ENCODE measurements at places on chromosomes 3 and 15. TPM values are rescaled to one million over a fixed set of nuclear protein-coding genes. Genes with fewer than 3 reads are reported as not detected.
A peak's percentile ranks its signal among the peaks of the same experiment; 100 is the strongest.

DNA sequence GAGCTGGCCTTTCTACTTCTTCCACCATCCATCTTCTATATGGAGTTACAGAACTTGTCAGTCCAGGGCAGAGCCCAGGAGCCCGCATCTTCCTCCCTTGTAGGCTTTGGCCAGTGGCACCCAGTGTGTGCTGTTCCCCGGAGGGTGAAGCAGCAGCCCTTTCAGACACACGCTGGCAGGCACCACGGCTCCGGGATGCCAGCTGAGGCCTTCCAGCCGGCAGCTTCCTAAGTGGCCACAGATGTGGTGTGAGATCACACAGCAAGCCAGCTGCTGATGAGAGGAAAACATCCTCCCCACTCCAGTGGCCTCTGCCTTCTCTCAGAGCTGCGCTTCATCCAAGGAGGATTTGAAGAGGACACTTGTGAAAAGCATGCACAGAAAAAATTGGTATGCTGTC lies 24.1 kb downstream of the CRABP1 start:
- H3K36me3 ChIP-seq, result no peaks in the 10 kb centered on the region
- H3K27ac ChIP-seq, result no peak overlapping the region
- DNase-seq, result no peak
- H3K4me3 ChIP-seq, result no peak overlapping the region
- no peaks in the 10 kb centered on the region for H3K4me1 ChIP-seq
- H3K27me3 ChIP-seq, result peaks cover 10% of the 10 kb centered on the region

- no peaks in the 10 kb centered on the region for H3K4me1 ChIP-seq
- H3K4me3 ChIP-seq, result no peak overlapping the region
- DNase-seq, result no peak
- no peaks in the 10 kb centered on the region for H3K27me3 ChIP-seq
- no peak overlapping the region for H3K27ac ChIP-seq
Measured at GRCh38 chr15:52193791-52194190, 2.6 kb upstream of the GNB5 start.

- H3K4me1 ChIP-seq, result peaks cover 9% of the 10 kb centered on the region
- H3K4me3 ChIP-seq, result no peak overlapping the region
- DNase-seq, result no peak
- H3K36me3 ChIP-seq, result no peaks in the 10 kb centered on the region
Measured at GRCh38 chr3:139482206-139482605, 5.9 kb upstream of the RBP2 start.

DNA sequence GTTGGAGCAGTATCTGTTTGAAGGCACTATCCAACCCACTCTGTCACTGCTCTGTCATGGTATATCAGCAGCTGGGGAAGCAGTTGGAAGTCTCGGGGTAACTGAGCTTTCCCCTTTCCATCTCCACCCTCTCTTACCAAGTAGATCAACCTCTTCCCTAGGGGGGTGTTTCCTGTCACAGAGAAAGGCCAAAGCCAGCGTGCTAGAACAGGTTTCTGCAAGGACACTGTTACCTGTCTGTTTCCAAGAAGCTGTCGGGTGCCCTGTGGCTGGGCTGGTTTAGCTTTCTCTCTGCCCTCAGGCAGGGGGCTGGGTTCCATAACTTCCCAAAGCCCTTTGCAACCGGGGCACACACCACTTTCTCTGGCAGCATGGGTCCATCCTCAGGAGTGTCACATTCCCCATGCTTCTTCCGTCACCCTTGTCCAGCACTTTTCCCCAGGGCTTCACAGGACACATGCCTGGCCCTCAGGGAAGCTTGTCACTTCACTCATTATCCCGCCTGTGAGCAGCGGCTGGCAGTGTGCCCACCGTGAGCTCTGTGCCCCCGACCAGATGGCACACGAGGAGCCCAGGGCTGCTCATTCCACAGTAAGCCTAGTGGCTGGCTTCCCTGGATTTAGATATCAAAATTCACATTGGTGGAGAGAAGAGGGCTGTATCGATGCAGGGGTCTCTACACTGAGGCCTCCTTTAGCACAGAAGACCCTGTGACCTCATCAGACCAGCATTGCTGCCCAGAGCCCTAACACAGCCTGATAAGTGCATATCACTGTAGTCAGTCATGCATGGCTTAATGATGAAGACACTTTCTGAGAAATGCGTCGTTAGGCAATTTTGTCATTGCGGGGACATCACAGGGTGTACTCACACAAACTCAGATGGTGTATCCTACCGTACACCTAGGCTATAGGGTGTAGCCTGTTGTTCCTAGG lies 205.8 kb downstream of the SLCO3A1 start:
- H3K36me3 ChIP-seq, result no peaks in the 10 kb centered on the region
- no peaks in the 10 kb centered on the region for H3K4me1 ChIP-seq
- H3K27ac ChIP-seq, result no peak overlapping the region
- H3K4me3 ChIP-seq, result no peak overlapping the region
- no peak for DNase-seq
- H3K27me3 ChIP-seq, result peaks cover 8% of the 10 kb centered on the region

DNA sequence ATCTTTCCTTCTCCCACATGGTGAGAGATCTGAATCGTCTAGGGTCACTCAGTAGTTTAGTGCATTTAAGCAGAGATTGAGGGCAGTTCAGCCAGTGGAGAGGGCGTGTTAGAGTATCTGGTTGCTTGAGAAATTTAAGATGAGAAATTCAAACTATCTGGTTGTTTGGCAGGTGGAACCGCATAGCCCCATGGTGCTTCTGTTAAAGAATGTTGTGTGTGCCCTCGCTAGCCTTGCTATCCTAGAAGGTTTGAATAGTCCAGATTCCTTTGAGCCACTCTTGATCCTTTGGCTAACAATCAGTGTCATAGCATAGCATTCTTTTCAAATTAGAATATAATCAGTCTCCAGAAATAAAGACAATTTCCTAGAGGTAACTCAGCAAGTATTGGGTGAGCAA lies 32.1 kb downstream of the ABHD17C start:
- H3K36me3 ChIP-seq, result no peaks in the 10 kb centered on the region
- H3K27ac ChIP-seq, result no peak overlapping the region
- DNase-seq, result peak; percentile 21
- H3K4me3 ChIP-seq, result no peak overlapping the region

DNA sequence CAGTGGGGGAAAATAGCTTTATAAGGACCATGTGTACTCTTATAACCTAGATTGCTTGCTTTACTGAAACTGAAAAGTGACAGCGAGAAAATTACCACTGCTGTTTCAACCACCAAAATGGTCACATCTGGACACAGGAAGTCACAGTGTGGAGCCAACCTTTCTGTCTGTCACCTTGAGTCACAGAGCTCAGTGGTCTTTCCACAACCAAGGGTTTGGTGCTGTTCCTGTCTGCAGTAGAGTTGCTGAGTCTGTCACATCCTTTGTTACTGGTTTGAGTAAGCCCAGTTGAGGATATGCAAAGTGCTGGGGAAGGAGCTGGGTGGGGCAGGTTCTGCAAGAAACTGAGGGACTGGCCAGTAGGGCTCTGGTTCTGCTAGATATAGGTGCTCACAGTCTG lies 139.1 kb upstream of the EIF1B start:
- no peak for DNase-seq
- no peak overlapping the region for H3K27ac ChIP-seq
- no peaks in the 10 kb centered on the region for H3K27me3 ChIP-seq
- H3K4me3 ChIP-seq, result no peak overlapping the region
- H3K36me3 ChIP-seq, result no peaks in the 10 kb centered on the region

MAN2C1 gene
- 71.0 TPM for total RNA-seq

DNA sequence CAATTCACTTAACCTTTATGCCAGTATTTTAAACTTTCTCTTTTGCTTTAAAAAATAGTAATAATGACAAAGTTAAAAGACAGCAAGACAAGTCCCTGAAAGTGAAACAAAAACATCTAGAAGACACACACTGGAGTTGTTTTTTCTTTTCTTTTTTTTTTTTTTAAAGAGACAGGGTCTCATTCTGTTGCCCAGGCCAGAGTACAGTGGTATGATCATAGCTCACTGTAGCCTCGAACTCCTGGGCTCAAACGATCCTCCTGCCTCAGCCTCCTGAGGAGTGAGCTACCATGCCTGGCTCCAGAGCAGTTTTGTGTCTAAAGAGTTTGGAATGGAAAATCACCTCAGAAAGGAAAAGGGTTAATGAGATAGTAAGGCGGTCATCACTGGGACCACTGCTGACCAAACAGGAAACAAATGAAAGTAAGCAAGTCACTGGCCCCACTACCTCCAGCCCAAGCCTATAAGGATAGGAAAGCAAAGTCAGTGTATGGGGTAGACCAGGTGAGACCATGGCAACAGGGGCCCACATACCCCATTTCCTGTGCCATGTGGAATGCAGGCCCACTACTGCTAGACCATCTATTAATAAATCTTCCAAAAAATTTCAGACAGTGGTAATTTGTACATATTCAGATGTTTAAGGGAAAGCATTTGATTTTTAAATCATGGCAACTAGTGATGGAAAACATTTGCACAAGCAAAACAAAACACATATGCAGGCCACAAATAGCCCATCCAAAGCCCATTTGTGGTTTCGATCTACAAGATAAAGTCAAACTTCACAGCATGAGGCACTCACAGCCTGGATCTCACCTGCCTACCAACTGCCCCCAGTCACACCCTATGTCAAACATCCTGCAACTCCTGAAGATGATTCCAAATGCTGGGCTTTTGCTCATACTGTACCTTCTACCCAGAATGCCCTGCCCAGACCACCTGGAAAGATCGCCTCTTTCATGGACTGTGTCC lies 62.6 kb downstream of the OSBPL10 start:
- H3K4me1 ChIP-seq, result peaks cover 71% of the 10 kb centered on the region
- H3K27me3 ChIP-seq, result no peaks in the 10 kb centered on the region
- H3K4me3 ChIP-seq, result no peak overlapping the region
- no peak for DNase-seq
- H3K27ac ChIP-seq, result peak overlapping the region; percentile 58

- peaks cover 82% of the 10 kb centered on the region for H3K4me1 ChIP-seq
- H3K4me3 ChIP-seq, result no peak overlapping the region
- H3K27me3 ChIP-seq, result no peaks in the 10 kb centered on the region
- H3K36me3 ChIP-seq, result peaks cover 2% of the 10 kb centered on the region
Measured at GRCh38 chr15:63052077-63052841, 9.7 kb downstream of the TPM1 start.

- peaks cover 72% of the 10 kb centered on the region for H3K4me1 ChIP-seq
- H3K36me3 ChIP-seq, result no peaks in the 10 kb centered on the region
- no peak overlapping the region for H3K4me3 ChIP-seq
- DNase-seq, result peak; percentile 99
- H3K27ac ChIP-seq, result peak overlapping the region; percentile 91
Measured at GRCh38 chr3:12405432-12406272, 78.6 kb upstream of the TSEN2 start.

DNA sequence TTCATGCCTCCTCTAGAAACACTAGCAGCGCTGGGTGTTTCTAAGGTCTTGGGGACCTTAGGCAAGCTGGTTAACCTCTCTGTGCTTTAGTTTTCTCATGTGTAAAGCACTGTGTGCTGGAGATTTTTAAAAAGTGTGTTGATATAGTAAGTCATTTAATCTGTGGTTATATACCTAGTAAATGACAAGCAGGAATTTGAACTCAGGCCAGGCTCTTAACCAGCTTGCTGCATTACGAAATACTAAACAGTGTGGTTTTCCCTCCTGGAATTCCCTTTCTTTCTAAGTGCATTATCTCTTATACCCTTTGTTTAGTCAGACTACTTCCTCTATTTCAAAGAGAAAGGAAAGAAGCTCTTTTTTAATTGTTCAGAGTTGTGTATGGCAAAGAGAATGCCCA lies 26.5 kb downstream of the NEO1 start:
- H3K27ac ChIP-seq, result no peak overlapping the region
- H3K27me3 ChIP-seq, result no peaks in the 10 kb centered on the region
- no peak overlapping the region for H3K4me3 ChIP-seq
- peaks cover 12% of the 10 kb centered on the region for H3K4me1 ChIP-seq
- peak; percentile 73 for DNase-seq

FEZF2 gene
- total RNA-seq, result not detected

- H3K4me1 ChIP-seq, result no peaks in the 10 kb centered on the region
- DNase-seq, result no peak
- no peak overlapping the region for H3K27ac ChIP-seq
Measured at GRCh38 chr3:50632450-50632849, 15.5 kb downstream of the MAPKAPK3 start.

DNA sequence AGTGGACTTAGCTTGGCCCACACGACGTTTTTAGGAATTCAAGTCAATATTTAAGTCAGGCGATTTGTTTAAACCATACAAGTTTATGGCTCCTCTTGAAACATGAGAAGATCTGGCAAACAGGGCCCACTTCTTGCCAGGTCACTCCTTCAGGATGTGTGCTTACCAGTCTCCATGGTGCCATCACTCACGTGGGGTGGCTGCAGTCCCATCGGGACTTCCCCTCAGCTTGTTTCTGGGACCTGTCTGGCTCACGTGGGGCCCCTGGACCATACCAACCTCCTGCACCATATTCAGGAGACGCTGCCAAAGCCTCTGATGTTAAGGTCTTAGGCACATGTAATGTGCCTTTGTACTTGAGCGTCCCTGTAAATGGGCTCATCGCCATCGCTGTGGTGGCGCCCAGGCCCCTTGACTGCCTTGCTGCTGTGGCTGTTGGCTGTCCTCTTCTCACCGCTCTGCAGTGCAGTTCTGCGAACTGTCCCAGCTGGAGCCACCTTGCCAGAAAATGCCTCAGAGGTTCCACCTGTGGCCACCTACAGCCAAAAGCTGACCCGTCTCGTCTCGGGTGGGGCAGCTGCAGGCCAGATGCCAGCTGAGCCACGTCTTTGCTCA lies 8.9 kb downstream of the MCM2 start:
- no peaks in the 10 kb centered on the region for H3K27me3 ChIP-seq
- peaks cover 31% of the 10 kb centered on the region for H3K36me3 ChIP-seq
- no peak overlapping the region for H3K27ac ChIP-seq
- no peak for DNase-seq

GOLGA8T gene
- not detected for total RNA-seq

DNA sequence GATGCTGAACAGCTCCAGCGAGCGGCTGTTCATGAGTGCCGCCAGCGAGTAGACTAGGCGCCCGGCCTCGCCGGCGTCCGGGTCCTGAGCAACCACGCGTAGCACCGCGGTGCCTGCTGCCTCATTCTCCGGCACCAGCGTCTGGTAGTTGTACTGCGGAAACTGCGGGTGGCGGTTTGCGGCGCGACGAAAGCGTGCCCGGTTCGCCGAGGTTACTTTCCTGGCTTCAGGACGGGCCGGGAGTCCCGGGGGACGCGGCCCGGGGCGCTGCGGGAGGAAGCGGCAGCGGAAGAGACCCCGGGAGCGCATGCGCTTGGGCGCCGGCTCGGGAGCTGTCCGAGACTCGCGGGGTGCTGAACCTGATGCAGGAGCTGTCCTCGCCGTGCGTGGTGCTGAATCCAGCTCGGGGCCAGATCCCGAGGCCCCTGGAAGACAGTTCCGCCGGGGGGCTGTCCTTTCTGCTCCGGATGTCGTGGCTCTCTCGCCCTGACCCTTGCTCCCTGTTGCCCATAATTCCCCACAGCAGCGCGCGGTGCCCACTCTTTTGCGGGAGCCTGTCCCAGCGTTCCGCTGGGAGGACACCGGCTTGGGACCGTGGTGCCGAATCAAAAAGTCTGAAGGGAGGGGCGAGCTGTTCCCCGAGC lies 1.1 kb downstream of the CELSR3 start:
- H3K27ac ChIP-seq, result peak overlapping the region; percentile 79
- DNase-seq, result peak; percentile 52
- H3K36me3 ChIP-seq, result peaks cover 1% of the 10 kb centered on the region
- H3K4me3 ChIP-seq, result peak overlapping the region; percentile 58
- H3K4me1 ChIP-seq, result peaks cover 21% of the 10 kb centered on the region

- H3K27me3 ChIP-seq, result no peaks in the 10 kb centered on the region
- no peaks in the 10 kb centered on the region for H3K36me3 ChIP-seq
- H3K4me3 ChIP-seq, result no peak overlapping the region
- no peak overlapping the region for H3K27ac ChIP-seq
- DNase-seq, result no peak
- H3K4me1 ChIP-seq, result no peaks in the 10 kb centered on the region
Measured at GRCh38 chr3:172853921-172854666, 103.6 kb downstream of the ECT2 start.

FYTTD1 gene
- 51.6 TPM for total RNA-seq

THRB gene
- total RNA-seq, result 22.7 TPM

CFAP91 gene
- total RNA-seq, result not detected

SCG3 gene
- total RNA-seq, result not detected

RGMA gene
- total RNA-seq, result not detected

Measured in HepG2 (cell line).